ENCODE measurements at places on chromosomes 11 and 22.

- peak; percentile 47 for DNase-seq
These were observed 20.9 kb downstream of the DKK3 start for GRCh38 chr11:11987503-11988022.

GRCh38 chr11:113974741-113975470 is at the start of gene HTR3A:
Gene HTR3A, plus strand, starts transcription at chr11:113975108. Its CDS starts 218 bp downstream, at chr11:113975326.
- no peak for DNase-seq

DNA sequence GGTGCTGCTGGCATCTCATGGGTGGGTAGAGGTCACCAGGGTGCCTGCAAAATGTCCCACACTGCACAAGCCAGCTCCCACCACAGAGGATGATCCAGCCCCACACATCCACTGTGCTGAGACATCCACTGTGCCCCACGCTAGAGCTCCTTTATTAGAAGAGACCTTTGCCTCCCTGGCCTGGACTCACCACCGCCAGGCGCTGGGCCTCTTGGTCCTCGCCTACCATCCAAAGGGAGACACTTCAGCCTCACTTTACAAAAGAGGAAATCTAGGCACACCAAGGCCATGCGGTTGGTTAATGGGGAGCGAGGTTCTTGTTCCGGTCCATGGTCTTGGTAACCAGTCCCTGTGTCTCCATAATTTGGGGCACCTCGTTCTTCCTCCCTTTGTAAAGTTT is 3.4 kb upstream of the ANO1 start:
- no peak for DNase-seq

DNA sequence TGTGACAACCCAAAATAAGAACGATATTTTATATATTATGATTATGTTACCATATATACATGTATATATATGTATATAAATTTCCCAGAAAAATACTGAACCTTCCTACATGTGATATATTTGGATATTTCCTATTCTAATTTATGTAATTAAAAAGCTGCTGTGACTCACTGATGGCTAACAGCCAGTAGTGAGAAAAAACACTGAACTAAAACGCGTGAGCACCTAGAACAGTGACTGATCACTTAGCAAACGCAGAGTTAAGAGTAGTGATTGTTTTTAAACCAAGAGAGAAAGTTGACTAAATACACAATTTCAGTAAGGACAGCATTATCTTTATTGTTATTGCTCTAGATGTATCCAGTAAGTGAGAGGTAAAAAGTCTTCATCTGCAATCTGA is 213.8 kb downstream of the TMEM135 start:
- no peak for DNase-seq

DNA sequence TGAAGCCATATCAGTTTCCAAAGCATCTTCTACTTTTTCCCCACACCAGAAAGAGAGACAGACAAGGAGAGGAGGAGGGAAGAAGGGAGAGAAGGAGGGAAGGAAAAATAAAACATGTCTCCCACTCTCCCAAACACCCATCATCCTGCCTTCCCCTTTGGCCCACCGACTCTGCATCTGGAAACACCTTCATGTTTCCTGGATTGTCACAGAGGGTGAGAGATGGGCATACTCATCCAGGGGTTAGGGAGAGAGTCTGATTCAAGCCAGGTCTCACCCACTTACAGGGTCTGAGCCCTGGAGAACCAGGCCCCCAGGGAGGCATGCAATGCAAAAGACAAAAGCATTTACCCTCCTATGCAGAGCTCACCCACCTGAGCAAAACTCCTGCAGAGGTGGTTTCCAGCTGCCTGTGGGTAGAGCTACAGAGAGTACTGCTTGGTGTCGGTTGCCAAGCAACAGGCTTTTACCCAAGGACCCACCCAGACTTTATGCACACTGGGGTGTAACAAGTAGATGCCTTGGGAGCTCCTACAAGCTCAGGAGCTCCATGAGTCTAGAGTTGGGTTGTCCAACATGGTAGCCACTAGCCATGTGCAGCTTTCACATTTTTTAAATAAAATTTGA is 33.4 kb downstream of the MN1 start:
- peak; percentile 12 for DNase-seq

- no peak for DNase-seq
These were observed 882 bp upstream of the MAP4K2 start for GRCh38 chr11:64803846-64804345.

All from NAMALWA (cell line).